ENCODE measurements at places on chromosomes 1 and 21. TPM values are rescaled to one million over a fixed set of nuclear protein-coding genes. Genes with fewer than 3 reads are reported as not detected.

COA6 gene
- 33.2 TPM for total RNA-seq

SPATA45 gene
- total RNA-seq = not detected

SPEN gene
- 25.1 TPM for total RNA-seq

TP73 gene
- total RNA-seq = 5.2 TPM

KCNA2 gene
- total RNA-seq = 1.2 TPM

GJC2 gene
- total RNA-seq = 0.44 TPM

VANGL1 gene
- total RNA-seq = 15.5 TPM

SUSD4 gene
- total RNA-seq = 42.2 TPM
